ENCODE measurements at places on chromosomes 1 and 21.
A peak's percentile ranks its signal among the peaks of the same experiment; 100 is the strongest.

GRCh38 chr1:220655961-220656740 lies 34.0 kb upstream of the C1orf115 start:
- no peak for DNase-seq

DNA sequence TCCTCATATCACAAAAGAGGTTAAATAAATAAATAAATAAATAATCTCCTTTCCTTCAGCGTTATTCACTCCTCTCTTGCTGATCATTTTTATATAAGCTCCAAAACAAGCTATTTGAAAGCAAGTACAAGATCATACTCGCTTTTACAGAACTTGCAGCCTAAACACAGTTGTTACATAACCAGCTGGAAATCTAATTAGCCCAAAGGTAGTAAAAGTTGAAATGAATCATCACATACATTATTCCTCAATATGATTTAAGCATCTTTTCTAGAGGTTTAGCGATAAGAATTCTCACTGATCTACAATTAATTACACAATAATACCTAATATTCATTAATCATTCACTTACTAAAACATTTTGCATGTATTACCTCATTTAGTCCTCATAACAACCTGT lies 160.2 kb downstream of the COP1 start:
- DNase-seq, result no peak

GRCh38 chr1:62406576-62406975 lies 30.3 kb upstream of the USP1 start:
- DNase-seq, result no peak

DNA sequence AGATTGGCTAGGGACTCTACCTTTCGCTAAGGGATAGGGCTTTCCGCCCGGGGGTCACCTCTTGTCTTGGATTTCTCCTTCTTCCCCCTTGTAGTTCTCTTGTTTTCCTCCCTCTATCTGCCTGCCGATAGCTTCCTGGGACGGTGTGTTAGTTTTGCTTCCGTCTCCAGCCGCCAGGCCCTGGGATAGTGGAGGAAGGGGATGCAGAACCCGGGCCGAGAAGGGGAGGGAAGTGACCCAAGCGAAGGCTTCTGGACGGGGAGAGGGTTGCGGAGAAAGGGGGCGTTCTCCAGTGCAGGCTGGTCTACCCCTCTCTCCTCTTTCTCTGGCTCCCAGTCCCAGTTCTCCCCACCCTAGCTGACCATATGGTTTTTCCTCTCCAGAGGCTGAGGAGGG lies 871 bp downstream of the TUFT1 start:
- no peak for DNase-seq

DNA sequence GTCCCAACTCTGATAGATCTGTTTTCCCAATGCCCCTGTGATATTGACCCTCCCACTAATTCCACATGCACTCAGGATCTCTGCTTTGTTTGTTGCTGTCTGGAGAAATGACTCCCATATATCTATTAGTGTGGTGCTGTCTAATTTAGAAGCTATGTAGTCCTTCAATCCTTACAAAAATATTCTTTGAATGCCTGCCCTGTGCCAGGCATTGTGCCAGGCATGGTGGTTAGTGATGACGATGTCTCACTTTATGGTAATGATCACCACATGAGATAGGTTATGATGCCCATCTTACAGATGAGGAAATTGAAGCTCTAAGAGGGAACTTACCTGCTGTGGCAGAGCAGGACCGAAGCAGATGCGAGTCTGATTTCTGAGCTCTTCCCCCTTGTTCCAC lies 12.9 kb downstream of the MYOG start:
- DNase-seq, result peak; percentile 49

DNA sequence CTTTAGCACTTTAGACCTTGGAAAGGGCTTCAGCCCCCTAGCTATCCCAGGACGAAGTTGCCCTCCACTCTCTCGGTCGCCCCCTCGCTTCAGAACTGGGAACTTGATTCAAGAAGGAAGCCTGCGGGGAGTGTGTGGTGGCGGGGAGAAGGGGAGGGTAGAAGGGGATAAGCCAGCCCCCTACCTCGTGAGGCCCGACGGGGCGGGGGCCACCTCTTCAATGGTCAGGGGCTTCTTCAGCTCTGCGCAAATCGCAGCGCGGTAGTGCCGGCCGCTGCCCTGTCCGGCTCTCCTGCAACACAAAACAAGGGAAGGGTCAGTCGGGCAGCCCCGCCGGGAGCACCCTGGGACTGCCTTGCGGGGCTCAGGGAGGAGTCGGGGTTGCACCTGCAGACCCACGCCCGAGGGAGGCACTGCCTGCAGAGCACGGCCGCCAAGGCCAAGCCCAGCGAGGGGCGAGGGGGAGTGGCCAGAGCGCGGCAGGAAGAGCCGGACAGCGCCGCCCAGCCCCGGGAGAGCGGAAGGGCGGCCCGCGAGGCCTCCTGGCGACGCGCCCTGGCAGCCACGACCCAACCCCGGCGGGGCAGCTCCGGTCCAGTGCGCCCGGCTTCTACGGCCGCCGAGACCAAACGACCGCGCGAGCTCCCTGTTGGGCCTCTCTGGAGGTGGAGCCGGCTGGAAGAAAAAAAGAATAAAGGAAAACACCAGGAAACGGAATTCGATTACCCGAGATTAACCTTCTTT lies 56.2 kb upstream of the RASAL2 start:
- peak; percentile 92 for DNase-seq

- DNase-seq, result peak; percentile 84
Measured at GRCh38 chr1:21251773-21252471, 38.3 kb downstream of the ECE1 start.

GRCh38 chr1:77279929-77280328 lies 1.9 kb upstream of the AK5 start:
- DNase-seq, result no peak

- no peak for DNase-seq
Measured at GRCh38 chr1:169128562-169128961, 22.1 kb downstream of the ATP1B1 start.

DNA sequence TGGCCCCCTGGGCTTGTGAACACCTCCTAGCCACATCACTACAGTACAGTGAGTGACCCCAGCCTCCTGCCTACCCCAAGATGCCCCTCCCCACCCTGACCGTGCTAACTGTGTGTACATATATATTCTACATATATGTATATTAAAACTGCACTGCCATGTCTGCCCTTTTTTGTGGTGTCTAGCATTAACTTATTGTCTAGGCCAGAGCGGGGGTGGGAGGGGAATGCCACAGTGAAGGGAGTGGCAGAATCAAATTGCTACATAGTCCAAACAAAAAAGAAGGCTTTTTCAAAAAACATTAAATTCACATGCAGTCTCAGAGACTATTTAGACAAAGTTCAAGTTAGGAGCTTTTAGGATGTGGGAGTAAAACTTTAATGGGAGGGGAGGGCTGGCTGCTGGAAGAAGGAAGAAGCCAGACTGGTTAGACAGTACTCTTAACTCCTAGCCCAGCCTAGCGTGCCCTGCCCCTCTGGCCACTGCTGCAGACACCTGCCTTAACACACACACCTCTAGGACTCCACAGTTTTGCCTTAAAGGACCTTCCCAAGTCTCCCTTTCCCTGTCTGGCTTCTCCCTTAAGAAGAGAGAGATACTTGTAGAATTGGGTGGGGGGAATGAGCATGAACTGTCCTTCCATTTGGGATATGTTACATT lies 9.4 kb downstream of the PEA15 start:
- DNase-seq, result no peak

GRCh38 chr1:110523011-110523410 lies 4.0 kb upstream of the KCNA10 start:
- DNase-seq, result peak; percentile 24

DNA sequence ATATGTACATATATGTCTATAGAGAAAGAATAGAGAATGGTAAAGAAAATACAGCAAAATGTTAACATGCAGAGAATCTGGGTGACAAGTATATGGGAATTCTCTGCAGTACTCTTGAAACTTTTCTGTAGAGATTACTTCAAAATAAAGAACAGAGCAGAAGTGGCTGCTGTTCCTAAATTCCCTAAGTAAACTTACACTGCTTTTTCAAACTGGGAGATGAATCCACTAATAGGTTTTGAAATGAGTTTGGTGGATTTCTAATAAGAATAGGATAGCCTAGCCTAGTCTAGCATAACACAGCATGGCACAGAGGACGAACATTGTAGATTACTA lies 450 bp upstream of the CR2 start:
- no peak for DNase-seq

- no peak for DNase-seq
Measured at GRCh38 chr1:152520561-152521090, 6.3 kb downstream of the CRCT1 start.

DNA sequence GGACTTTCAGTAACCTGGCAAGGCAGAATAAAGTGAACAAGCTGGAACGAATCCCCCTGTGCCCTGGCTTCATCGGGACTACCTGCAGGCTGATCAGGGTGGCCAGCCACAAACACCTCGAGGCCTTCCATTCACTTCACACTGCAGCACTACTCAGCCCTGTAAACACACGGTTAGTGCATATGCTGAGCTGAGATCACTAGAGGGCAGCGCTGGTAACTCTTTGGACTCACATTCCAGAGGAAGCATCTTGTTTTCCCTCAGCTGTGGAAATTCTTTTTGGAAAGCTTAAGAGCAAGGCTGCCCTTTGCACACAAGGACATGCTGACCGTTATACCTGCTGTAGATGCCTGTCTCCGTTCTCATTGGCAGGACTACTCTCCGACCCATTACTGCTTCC lies 32.1 kb downstream of the PCSK9 start:
- DNase-seq, result peak; percentile 71

DNA sequence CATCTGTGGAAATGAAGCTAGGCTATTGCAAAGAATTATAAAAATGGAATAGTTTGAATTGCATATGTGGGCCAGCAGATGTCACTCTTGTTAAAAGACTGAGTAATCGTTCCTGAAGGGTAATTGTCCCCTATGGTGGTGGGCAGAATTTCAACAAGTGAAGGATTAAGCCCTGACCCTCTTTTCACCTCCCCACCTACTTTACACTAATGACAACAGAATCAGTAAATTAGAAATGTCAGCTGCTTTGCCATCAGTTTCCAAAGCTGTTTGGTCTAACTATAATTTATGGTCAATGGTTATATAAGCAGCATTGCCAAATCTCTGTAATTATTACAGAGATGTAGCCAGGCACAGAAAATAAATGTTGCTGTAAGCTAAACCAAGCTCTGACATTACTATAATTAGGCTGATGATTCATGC lies 898.6 kb downstream of the AMY1C start:
- DNase-seq, result no peak

GRCh38 chr21:33645730-33646129 lies 3.4 kb downstream of the ITSN1 start:
- DNase-seq, result no peak

DNA sequence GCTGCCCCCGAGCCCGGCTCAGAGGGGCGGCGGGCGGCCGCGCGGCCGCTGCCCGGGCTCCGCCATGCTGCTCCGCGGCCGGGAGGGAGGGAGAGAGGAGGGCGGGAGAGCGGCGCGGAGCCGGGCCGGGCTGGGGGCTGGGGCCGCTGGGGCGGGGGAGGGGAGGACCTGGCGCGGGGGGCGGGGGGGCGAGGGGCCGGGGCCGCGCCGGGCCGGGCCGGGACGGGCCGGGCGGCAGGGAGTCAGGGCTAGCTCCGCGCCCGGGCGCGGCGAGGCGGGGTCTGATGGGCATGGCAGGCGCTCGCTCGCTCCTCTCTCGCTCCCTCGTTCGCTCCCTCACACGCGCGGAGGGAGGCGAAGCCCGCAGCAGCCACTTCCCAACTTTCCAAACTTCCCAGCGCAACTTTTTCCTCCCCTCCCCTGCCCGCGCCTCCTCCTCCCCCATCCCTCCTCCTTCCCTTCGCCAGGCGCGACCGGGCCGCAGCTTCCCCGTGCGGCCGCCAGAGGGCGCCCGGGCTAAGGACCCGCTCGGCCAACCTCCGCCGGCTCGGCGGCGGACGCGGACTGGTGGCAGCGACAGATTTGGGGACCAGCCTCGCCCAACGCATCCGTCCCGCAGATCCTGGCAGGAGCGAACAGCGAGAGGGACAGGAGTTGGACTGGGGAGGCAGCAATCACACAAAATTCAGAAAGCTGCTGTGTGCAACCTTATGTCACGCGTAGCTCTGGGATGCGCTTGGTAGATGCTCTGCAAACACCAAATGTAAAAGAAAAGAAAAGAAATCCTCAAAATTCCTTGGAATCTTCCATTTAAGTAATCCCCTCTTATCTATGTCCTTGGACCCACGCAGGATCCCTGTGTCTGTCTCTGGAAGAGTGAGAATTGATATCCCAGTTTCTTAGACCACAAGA lies at the start of gene TRABD2B:
Gene TRABD2B (minus strand): TSS at position 97 of the 912 bp plus-strand sequence.
- peak; percentile 94 for DNase-seq

GRCh38 chr1:112956544-112957132 lies 642 bp upstream of the SLC16A1 start:
- no peak for DNase-seq

DNA sequence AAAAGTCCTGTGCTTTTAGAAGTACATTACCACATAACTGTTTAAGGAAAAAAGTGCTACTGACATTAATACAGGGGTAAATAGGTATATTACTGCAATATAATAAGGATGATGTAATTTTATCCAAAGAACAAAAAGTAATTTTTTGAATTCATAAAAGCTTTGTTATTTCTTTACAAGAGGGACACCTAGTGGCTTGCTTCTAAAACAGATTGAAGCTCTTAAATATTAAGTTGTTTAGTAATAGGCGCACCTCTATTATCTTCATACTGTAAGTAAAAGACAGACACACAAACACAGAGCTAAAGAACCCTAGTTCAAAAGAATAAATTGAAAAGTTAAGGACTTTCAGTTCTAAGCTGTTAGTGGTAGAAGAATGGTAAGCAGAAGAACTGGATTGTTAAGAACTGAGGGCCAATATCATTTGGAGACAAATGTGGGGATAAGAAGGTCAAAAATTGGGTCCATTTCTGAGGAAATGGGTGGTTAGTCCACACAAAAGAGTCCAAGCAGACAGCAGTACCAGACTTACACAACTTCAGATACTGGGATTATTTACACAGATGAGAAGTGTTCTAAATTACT lies 15.4 kb downstream of the ZNHIT6 start:
- no peak for DNase-seq

DNA sequence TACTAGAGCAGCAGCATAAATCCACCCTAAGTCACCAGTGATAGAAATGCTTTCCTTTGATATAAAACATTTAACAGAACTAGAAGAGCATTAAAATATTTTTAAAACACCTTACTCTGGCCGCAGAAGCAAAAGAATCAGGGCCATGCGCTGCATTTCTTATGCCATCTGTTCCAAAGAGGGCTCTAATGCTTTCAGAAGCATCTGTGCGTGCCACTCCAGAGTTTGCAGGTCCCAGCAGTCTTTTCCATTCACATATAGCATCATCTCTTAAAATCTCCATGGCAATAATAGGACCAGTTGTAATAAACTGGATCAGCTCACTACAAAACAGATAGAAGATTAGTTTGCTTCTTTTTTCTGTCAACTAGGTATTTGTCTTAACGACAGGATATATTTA lies 69.2 kb downstream of the NME7 start:
- no peak for DNase-seq

- peak; percentile 11 for DNase-seq
Measured at GRCh38 chr21:42836767-42837301, 42.5 kb downstream of the WDR4 start.
